ENCODE measurements at places on chromosomes 11 and 22.

DNA sequence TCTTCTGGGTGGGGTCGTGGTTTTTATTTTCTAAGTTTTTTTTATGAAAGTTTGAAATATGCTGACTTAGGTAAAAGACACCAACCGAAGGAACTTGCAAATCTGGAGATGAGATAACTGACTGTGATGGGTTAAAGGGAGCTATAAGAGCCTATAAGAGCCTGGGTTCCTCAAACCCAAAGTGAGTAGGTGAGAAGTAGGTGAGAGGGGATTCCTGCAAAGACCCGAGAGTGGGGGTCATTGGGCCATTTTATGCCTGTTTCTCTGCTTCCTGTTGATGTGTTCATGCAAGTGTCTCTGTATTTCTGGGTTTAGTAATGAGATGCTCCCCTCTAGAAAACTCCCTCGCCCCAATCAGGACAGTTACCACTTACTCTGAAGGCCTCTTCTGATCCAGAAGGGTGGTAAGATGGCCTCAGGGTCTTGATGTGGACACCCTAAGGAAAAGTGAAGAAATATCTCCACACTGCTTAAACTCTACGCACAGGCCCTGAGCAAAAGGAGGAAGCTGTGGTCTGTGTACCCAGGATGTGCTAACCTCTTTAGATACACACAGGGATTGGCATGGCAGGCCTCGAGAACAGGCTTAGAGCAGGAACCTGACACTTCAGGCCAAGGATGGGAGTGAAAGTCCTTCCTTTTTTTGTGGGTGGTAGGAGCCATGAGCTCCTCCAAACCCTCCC lies 1.8 kb downstream of the FLI1 start:
- DNase-seq, result no peak

GRCh38 chr11:10197091-10197490 lies 96.9 kb downstream of the SBF2 start:
- no peak for DNase-seq

DNA sequence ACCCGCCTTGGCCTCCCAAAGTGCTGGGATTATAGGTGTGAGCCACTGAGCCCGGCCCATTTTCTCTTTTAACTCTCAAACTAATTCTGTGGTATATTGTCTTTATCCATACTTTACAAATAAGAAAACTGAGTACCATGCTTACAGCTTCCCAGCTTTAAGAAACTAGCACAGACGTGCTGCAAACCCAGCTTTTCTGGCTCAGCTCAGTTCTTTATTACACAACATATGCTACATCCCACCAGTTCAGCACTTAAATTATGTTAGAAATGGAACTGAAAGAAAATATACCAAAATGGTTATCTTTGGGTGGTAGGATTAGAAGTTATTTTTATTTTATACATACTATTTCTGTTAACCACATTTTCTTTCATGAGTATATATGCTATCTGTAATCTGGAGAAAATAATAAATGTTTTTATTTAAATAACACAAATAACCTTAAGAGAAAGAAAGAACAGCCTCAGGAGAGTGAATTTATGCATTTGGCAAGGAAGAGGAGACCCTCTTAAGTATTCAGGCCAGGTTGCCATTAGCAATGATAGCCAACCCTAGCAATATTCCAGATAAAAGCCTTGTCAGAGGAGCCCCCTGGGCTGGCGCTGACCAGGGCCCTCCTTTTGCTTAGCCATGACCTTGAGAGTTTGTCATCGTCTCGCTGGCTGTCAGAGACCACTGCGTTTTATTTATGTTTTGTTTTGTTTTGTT lies 33.8 kb downstream of the SLN start:
- DNase-seq, result no peak

- DNase-seq, result no peak
Measured at GRCh38 chr11:45021692-45022141, 71.0 kb upstream of the TP53I11 start.

- no peak for DNase-seq
Measured at GRCh38 chr11:93957397-93957952, 63.7 kb upstream of the HEPHL1 start.

GRCh38 chr11:1832211-1832919 lies 2.4 kb upstream of the SYT8 start:
- DNase-seq, result peak; percentile 60

DNA sequence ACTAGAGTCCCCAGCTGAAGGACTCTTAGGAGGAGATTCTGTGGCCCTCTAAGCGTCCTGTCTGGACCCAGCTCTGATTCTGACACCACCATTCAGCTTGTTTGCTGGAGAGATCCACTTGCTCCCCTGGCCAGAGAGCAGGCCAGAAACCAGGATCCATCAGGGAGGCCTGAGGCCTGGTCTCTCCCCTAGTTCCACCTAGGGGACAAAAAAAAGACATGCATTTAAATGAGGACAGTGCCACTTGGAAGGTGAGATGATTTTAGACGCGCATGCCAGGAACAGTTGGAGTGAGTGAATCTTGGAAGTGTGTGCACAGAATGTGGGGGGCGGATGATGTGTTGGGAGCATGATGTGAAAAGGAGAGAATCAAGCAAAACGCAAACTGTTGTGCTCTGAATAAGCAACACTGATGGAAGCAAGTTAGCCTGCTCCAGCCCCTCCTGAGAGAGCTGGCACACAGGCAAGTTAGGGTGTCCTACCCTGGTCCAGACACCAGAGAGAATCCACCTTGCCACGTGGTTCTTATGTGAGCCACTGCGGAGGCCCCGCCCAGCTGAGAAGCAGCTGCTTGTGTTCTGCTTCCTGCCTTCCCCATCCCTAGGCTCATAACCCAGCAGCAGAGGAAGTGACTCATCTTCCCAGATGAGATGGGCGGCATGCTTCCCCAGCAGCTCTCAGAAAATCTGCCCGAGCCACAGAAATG lies 8.0 kb upstream of the SLCO2B1 start:
- DNase-seq, result peak; percentile 62

DNA sequence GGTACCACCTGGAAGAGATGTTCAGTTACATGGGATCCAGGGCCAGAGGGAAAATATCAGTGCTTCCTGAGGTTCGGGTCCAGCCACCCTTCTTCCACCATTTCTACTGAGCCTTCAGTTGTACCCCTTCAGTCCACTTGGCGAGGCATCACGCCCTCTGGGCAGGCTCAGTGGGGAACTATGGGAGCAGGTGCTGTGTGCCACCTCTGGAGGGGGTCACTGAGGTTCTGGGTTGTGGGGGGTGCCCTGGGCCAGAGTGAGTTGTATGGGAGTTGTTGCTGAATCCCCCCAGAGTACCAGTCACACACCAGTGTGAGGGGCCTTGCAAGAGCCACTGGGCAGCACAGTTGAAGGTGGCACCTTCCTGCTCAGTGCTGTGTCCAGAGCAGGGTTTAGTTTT lies 2.7 kb upstream of the SREBF2 start:
- DNase-seq, result no peak

DNA sequence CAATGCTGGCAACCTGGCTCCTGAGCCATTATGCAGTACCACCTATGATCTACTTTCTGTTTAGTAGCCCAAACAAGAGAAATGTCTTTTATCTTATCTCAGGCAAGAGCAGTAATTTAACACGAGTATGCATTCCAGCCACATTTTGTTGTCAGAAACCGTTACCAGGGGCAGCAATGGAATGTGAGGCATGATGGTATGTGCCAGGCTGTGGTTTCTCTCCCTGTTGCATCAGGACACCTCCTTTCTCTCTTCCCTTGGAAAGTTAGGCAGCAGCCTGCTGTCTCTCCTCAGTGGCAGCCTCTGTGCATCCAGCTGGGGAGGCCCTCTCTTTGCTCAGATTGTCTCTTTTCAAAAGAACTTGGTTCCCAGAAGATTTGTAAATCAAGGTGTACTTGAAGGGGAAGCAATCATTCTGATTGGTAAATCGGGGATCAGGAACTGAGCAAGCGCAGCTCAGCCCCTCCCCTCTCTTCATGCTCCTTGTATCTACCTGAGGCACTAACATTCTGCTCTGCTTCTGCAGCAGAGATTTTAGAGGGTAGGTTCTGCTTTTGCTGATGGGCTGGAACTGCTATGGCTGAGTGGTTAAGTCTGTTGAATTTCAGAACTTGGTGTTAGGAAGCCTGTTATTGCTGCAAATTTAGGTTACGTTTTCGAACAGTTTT lies 229.2 kb downstream of the ADAMTS15 start:
- no peak for DNase-seq

GRCh38 chr11:115077740-115078139 lies 399.4 kb downstream of the NXPE2 start:
- no peak for DNase-seq

- DNase-seq, result no peak
Measured at GRCh38 chr11:37105427-37105826, 507.4 kb upstream of the RAG2 start.

- DNase-seq, result no peak
Measured at GRCh38 chr22:45678961-45679912, 7.6 kb downstream of the ATXN10 start.

- no peak for DNase-seq
Measured at GRCh38 chr22:39493759-39494158, 8.3 kb upstream of the MIEF1 start.

- no peak for DNase-seq
Measured at GRCh38 chr11:86243396-86243795, 1.2 kb upstream of the EED start.

GRCh38 chr22:20401376-20402014 lies 7.5 kb downstream of the ZNF74 start:
- no peak for DNase-seq

DNA sequence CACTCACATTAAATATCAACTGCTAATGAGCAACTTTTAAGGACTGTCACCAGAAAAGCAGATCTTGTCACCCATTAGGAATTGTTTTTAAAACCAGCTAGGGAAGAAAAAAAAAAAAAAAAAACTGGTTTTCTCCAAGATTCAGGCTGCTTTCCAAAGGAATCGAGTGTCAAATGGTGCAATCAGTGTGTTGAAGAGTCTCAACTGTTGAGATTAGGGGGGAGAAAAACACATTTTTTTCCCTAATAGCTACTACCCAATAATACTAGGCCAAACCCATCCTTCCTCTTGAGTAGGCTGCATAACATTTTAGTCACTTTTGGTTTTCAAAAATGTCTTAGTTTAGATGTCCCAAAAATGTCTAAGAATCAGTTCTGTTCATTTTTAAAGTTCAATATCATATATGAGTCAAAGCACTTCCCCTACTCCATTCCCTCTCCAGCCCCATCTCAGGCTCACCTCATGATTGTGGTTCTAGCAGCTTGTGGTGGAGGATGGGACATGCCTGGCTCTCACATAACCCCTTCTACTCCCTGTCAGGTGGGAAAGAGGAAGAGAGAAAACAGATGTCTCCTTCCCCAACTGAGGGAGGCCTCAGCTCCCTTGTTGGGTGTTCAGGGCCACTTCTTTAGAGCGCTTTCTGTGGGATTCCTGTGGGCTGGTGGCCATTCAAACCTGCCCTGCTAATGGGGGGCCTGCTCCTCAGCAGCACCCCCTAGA lies 193.6 kb downstream of the CWF19L2 start:
- DNase-seq, result no peak

DNA sequence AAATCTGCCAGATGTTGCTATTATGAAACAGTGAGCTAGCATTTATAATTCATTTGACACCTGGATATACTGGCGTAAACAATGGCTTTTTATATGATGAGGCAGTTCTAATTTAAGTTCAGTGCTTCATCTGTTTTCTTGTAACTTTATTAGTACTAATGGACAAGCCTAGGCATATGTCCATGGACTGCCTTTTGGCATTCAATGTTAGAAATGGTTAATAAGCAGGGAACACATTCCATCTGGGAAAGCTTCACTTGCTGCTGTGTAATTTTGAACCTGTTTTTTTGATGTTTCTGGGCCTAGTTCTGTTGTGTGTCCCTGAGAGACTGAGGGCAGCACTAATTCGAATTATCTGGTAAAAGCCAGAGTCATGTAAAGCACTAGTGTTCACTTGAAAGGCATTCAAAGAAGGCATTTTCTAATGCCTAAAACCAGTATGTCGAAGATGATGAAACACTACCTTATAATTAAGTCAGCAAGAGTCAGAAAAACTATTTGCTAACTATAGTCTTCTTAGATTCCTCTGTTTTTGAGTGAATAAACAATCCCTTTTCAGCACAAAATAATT lies 138.5 kb downstream of the SWAP70 start:
- no peak for DNase-seq

DNA sequence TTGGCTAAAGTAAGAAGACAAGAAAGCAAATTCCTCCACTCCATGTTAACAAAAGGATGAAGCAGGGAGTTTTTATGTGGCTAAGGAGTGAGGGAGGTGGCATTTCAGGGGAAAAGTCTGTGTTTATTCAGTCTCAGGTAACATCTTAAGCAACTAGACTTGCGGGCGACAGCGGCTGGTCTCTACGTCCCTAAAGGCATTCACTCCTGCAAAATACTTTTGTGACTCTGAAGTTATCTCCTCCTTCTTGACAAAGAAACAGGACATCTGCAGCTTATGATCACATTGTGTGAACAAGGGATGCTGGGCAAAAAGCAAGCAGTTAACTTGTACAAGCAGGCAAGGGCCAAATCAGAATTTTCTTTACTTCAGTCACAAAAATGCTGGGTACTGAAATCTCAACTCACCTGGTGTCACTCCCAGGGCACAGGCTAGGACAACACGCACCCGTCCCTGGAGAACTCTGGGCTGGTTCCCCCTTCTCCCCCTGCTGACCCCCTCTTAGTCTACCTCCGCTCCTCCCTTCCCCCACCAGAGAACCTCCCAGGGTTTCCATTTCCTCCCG lies 38.3 kb downstream of the IGLL5 start:
- no peak for DNase-seq

GRCh38 chr11:73333640-73334383 lies 25.7 kb downstream of the ARHGEF17 start:
- no peak for DNase-seq

DNA sequence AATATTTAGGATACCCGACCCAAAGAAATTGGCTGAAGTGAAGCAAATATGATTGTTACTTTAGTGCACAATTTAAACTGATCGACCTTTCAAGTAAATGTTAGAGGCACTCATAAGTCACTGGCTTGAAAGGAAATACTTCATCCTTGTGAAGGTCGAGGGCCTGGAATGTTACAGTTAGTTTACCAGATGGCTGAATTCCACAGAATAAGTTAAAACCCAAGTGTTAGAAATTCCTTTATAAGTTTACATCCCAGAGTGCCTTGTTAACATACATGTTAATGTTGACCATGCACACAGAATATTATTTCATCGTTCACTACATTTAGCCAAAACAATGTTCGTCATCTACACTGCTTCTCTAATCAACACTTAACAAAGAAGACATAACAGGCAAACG lies 235.5 kb upstream of the ANO3 start:
- DNase-seq, result no peak

GRCh38 chr22:44042249-44043218 lies 18.4 kb downstream of the PARVB start:
- DNase-seq, result no peak

DNA sequence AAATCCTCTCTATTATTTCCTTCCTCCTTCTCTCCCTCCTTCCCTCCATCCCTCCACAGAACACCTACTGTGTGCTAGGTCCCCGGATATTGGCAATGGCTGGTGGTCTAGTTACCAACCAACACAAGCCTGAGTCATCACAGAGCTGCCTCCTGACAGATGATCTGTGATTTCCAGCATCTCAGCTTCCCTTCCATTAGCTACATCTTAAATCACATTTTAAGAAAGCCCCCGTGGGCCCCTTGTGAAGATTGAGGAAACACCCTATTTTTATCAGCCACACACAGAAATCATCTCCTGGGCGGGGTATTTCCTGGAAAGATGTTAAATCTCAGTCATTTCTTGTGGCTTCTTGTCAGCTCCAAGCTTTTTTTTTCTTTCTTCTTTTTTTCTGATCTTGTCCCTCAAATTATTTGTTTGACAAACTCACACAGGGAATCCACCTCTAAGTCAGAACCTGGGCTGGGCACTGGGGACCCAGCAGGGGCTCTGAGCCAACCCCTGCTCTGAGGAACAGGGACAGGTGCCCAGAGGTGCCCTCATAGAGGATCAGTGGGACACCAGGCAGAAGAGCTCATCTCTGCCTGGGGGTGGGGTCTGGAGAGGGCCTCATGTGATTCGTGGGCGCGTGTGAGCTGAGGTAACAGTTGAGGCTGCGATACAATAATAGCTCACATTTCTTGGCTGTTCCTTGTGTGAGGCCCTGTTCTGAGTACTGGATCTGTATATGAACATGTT lies 42.4 kb downstream of the CACNA1I start:
- DNase-seq, result no peak
